ENCODE measurements at places on chromosomes 6 and 20.

GRCh38 chr6:26214803-26215584 is 127.8 kb downstream of the HFE start:
- no peak for DNase-seq

DNA sequence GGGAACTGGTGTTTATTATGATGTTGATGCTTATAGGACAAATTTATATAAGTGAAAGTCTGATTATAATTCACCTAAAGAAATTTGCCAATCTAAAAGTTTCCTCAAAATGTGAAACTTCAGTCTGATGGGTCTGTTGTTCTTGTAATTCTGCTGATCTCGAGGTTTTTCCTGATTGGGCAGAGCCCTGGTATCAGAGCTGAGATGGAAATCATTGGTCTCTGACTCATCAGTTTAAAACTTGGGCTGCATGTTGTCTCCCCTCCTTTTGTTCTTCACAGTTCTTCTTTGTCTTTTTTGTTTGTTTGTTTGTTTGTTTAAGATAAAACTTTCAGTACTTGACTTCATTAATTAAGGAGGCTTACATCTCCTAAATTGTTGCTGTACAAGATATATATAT is 5.9 kb downstream of the SMAP1 start:
- DNase-seq = no peak

DNA sequence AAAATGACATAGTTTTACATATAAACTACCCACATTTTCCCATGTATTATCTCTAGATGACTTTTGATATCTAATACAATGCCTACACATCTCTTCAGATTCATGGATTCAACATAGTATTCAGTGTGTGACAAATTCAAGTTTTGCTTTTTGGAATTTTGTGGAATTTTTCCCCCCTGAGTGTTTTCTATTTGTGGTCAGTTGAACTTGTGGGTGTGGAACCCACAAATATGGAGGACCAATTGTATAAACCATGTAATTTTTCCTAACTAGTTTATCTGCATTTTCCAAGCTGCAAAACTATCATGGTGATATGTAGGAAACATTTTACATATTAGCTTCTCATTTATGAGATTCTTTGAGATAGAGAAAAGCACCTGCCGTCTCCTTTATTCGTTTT is 374.3 kb upstream of the SOX4 start:
- no peak for DNase-seq

GRCh38 chr6:167730441-167730840 is 96.3 kb upstream of the AFDN start:
- no peak for DNase-seq

- no peak for DNase-seq
These were observed 67.9 kb downstream of the PSMB1 start for GRCh38 chr6:170485159-170485558.

DNA sequence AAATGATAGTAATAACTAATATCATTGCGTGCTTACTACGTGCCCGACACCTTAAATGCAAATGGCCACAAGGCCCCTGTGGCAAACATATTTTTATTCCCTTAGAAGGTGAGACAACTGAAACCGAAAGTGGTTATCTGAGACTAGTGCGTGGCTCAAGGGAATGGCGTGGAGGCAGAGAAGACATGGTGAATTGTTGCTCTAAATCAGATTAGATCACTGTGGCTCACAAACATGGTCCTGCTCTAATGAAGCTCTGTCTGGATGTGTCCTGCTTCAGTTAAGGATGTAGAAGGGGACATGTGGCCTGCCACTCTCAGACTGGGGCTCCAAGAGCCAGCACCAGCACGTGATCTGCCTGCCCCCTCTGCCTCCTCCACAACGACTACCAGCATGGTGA is 124.2 kb upstream of the GMDS start:
- DNase-seq = no peak

GRCh38 chr6:108616544-108616943 is 55.8 kb downstream of the FOXO3 start:
- no peak for DNase-seq

DNA sequence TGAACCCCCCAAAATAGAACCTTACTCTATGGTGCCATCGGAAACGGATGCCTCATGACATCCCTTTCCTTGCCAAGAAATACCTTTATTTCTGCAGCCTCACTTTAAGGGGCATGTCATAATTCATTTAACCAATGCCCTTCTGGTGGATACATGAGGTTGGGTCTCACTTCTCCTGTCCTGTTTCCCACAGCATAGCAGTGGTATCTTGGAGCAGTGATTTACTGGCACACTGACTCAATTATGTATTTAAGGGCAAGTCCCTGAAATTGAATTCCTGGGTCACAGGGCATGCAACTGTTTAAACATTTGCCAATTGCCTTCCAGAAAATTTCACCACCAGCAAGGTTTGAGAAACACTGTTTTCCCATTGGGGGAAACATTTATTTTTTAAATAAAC is 639 bp upstream of the LBP start:
- DNase-seq = no peak

- no peak for DNase-seq
These were observed 20.6 kb downstream of the VIP start for GRCh38 chr6:152771061-152771687.

- DNase-seq = no peak
These were observed 33.0 kb downstream of the FRMD1 start for GRCh38 chr6:168045706-168046620.

GRCh38 chr6:127058936-127059335 is 59.5 kb upstream of the RSPO3 start:
- no peak for DNase-seq

- no peak for DNase-seq
These were observed 1.3 kb upstream of the MUCL3 start for GRCh38 chr6:30939473-30939872.

DNA sequence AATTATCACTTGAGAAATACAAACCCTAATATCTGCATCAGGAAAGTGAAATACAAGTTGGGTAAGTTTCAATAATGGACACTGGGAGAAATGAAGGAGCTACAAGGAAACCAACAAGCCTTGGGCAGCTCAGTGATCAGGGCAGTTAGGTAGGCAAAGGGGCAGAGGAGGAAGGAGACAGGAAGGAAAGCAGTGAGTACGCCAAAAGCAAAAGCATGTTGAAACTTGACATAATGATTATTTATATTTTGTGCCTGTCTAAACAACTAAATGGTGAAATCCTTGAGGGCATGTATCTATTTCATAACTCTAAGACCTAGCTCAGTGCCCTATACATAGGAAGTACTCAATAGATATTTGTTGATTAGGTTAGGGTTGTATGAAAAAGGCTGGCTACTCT is 23.3 kb downstream of the PXT1 start:
- DNase-seq = no peak

DNA sequence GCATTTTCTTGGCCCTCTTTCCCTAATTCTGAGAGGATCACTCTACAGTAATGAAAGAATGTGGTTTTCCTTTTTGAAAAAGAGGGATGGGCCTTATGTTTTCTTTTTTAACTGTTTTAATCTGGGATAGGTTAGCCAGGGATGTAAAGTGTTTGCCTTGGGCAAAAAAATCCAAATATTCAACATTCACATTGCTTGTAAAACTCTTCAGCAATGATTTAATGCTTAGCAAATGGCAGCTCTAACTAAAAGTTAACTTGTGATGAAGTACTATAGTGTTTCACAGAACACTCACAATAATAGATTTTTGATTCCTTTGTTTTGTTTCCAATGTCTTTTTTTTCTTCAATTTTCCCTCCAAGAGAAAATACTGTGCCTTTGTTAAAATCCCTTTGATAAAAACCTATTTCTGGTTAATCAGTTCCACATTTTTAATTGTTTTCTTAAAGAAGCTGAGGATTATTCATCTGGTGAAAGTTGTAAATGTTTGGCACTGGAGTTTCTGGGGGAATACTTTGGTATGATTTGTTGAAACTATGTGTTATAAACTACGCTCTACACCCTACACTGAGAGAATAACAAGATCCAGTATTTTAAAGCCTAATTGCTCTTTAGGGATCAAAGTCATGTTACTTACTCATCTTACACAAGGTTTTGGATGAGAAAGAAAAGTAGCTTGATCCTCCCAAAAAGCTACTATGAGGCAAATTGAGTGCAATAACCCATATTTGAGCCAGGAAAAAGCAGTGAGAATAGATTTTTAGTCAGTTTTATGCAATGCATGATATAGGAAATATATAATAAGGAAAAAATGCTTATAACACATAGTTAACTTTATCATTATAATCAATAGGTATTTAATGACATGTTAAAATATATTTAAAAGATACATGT is 335.8 kb downstream of the EPHA7 start:
- DNase-seq = no peak

DNA sequence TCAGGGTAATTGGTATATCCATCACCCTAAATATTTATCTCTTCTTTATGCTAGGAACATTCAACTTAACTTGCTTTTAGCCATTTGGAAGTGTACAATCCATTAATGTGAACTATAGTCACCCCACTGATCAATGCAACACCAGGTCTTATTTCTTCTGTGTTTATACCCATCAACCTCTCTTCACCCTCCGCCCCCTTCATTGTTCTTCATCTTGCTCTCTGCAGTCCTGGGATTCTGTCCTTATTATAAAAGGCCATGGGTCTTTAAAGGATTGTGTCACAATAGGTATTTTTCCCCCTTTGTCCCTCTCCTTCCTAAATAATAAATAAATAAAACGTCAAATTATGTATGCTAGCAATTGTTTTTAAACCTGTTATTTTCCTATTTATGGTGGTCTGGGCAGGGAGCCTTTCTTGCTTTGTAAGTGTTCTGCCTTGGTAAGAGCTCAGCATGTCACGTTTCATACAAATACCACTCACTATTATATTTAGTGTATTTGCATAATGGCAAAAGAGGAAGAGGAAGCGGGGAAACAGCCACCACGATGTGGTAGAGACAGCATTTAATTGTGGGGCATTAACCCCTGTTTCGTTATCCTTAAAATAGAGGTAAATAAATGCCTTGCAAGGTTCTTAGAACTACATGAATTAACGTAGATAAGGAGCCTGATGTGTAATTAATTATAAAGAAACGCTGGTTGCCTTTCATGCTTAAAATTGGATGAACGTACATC is 1.9 kb downstream of the ABRACL start:
- no peak for DNase-seq

DNA sequence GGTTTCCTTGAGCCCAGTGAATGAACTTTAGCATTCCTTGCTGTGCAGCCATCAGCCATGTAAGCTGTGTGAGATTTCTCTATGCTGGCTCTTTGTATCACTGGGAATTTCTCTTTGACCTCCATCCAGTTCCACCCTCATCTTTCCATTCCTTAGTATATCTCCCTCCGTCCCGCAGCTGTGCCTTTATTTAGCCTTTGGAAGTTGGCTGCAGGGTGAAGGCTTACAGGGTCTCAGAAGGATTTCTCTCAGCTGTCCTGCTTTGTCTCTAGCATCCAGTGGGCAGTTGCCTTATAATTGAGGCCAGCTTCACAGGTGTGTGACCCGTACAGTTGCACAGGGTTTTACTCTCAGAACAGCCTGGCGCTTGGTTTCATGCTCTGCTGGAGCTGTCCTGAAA is 144.3 kb downstream of the PXDC1 start:
- no peak for DNase-seq

DNA sequence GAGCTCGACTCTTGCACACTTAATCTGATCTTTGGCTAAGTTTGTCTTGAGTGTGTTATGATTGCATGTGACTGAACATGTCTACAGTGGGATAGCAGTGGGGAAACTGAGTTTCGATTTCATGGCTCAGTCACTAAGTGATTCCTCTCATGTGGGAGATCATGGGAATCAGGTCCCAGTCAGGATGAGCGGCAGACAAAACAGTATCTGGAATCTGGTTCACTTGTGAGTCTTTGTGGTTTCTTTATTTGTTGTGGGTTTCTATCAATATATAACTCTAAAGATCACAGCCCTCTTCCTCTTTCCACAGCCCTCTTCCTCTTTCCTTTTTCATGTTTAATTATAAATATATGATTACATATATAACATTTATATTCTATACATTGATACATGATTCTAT is 4.0 kb downstream of the RPP21 start:
- no peak for DNase-seq

DNA sequence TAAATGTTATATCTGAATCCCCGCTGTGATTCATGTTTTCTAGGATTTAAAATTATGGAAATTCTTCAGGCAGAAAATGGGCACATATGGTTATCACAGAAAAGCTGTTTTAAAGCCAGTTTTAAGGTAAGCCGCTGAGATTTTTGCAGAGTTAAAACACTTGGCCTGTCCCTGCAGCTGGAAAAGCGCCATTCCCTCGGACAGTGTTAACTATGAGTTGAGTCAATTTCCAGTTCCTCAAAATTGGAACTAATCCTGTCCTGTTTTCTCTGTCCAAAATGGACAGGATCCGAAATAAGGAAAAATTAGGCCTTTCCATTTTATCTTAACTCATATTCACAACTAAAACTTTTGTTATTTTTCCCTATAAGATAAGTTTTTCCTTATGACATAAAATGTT is 225.2 kb downstream of the SAMD5 start:
- DNase-seq = no peak

DNA sequence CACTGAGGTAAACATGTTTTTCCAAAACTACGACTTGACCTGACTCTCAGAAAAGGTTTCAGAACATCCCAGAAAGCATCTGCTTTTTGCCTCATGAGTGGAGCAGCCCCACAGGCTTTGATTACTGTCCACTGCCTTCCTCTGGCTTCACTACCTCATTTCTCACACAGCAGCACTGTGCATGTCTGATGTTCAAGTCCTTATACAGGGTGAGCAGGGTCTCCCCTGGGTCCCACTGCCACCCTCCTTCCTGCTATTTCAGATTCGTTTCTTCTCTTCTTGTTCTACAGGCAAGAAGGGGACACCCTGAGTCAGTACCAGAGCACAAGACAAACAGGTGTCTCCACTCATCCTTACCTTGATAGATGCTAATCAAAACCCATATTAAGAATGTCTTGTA is 64.7 kb upstream of the NFATC2 start:
- no peak for DNase-seq

DNA sequence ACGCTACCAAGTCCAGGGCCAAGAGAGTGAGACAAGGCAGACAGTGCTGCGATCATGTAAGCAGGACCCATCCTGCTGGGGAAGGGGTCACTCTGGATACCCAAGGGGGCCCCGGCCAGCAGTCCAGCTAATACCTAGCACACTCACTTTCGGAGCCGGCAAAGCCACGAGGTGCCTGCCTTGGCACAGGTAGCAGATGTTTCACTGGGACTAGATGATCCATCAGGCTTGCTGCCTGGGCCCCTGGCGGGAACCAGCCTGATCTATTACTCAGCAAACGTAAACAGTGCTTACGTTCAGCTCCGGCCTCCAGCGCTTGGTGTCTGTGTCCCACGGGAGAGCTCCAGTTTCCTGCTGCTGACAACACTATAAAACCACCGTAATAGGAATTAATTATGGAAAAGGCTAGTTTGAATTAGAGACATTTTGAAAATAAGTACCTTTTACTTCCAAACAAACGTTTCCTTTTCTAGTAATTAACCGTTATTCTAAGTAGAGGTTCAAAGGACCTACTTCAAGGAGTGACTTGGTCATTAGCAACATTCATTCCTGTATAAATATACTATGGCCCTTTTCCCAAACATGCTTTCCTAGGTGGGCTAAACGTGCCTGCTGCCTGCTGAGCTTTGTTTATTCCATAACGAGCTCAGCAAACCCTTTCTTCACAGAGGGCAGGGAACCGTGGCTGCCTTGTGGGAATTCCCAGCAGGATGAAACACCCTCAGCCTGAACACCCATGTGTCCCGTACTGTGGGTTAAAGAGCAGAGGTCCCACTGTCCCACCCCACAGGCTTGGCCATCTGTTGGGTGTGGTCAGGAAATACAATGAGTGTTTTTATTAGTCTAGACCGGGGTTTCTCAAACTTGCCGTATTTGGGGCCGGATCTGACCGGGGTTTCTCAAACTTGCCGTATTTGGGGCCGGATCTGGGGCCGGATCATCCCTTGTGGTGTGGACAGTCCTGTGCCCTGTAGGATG is 18.4 kb downstream of the SLC22A23 start:
- DNase-seq = peak; percentile 75

Data from NCI-H524 (cell line).